ENCODE measurements at places on chromosomes 4 and X.

DNA sequence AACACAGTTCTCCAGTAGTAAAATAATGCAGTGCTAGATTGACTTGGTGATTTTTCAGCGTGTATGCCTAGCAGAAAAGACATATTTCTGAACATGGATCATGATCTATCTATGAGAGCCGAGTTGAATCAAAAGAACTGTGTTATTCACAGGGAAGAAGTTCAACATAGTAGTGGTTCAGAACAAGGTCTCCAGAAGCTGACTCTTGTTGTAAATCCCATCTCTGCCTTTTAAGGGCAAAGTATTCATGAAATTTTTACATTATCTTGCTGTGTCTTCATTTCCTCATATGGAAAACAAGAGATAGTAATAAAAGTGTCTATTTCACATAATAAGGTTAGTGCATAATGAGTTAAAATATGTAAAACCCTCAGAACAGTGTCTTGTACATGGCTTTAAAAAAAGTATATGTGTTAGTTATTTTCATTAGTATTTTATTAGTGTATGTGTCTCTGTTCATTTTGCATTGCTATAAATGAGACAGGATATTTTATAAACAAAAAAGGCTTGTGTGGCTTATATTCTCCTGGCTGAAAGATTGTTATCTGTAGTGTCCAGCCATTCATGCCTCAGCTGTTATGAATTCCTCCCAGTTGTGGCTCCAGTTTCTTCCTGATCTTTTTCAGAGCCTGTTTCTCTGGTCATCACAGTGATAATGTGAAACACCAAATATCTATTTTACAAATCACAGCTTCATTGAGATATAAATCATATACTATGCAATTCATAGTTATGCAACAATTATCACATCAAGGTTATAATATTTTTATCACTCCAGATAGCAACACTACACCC, 1351.2 kb downstream of the STIM2 start:
- DNase-seq, result no peak

DNA sequence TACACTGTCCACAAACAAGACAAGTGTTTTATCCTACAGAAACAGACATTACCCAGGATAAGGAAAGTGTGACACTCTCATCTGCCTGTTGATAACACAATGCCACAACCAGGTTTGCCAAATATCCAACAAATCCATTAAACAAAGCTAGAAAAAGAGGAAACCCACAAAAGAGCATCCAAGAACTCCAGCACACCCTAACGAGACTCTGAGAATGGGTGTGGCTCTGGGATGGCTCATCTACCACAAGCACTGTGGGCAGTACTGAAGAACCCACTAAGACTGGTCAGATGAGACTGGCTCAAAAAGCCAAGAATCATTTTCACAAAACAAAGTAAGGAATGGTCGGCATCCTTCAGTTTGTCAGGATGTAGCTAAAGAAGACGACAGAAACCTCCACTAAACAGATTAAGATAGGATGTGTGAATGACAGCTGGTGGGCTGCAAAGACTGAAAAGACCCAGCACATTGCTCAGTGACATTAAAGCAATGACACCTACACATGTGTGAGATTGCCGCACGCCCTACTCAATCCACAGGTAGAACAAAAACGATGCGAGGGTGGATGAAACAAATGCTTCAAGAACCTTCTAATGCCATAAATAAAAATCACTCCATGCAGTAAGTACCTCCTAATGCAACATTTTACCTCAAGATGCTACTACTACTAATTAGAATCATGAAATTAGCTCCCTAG, 14.7 kb downstream of the ATP8A1 start:
- DNase-seq, result no peak

- no peak for DNase-seq
These were observed 151.0 kb downstream of the DCTD start for GRCh38 chr4:182765987-182766856.

DNA sequence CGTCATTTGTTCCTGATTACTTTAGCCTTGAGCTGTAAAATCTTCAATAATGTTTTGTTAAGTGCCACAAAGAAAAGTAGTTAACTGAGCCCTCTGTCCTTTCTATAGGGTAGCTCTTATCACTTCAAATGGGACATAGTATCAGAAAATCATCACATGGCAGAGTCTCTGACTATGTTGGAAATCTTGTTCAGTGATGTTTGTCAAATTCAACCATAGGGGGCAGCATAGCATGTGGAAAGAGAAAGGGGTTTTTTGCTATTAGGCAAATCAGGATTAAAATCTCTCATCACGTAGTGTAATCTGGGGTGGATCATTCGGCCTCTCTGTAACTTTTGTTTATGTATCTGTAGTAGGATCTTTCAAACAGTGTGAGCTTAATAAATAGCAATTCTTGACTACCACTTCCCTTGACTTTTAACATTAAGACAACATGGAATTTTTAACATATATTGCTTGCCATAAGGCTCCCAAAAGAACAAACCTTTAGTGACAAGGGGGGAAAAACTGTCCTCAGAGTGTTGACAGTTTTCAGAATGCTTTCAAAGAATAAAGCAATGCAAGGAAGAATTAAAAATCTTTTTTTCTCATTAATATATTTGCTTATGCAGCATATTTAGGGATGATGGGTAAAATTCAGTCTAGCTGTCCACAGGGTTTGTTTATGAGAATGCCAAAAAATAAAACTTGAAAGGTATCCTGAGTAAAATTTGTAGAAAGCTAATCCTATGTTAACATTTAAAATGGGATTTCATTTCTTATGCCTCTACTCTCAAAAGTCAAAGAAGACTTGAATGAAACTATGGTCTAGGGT, 127.2 kb downstream of the FBXW7 start:
- DNase-seq, result no peak

DNA sequence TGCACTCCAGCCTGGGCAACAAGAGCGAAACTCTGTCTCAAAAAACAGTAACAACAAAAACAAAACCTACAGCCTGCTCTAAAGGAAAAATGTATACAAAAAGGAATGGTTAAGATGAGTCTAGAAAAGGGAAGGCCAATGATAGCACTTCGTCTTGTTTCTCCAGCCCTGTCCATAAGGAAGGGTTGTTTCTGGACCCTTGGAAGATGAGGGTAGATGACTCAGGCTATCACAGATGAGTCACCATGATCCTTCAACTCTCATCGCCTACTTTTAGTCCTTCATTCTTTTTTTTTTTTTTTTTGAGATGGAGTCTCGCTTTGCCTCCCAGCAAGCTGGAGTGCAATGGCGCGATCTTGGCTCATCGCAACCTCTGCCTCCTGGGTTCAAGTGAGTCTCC, 8.8 kb downstream of the PLA2G12A start:
- DNase-seq, result peak; percentile 0

Data from SW 1271 (cell line).